ENCODE measurements at places on chromosomes 4 and X.

- DNase-seq, result no peak
These were observed 46.3 kb upstream of the ARHGEF6 start for GRCh38 chrX:136827026-136827425.

GRCh38 chr4:128703948-128704347 is 105.6 kb upstream of the JADE1 start:
- DNase-seq, result no peak

DNA sequence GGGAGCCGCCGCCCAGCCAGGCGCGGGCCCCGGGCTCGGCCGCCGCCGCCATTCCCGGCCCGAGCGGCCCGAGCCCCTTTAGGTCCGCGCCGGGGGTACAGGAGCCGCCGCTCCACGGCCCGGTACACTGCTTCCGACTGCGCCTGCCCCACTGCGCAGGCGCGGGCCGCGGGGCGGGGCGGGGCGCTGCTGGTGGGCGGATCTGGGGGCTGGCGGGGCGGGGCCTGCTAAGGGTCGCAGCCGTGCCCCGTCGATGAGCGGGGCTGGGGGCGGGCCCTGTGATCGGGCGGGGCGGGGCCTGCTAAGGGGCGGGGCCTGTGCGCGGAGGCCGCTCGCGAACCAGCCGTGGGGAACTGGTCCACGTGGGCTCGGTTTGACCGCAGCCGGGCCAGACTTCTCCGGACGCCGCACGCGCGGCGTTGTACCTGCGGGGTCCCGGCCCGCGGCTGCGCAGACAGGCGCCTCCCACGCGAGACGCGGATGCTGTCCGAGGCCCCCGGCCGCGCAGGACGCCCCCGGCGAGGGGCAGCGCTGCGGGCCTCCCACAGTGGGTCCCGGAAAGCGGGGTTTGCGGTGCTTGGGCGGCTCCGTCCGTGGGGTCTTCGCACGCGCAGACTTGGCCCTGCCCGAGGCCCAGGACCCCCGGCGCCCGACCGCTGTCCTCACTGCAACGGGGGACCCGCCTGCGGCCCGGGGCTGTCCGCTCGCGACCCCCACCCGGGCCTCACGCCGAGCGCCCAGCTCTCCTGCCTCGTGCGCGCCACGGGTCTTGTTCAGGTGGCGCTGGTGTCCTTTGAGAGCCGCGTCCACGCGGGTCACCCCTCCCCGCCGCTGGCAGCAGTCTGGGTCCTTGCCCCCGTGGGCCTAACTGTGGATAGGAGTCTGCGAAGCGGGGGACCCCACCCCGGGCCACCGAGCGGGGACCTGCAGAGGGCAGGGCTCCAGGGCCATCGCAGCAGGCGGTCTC is at the start of gene DGKQ:
DGKQ (minus strand) TSS at position 139 of the 967 bp plus-strand sequence; CDS start at position 52, 87 bp downstream.
- DNase-seq, result no peak

- no peak for DNase-seq
These were observed 3.9 kb upstream of the HPGDS start for GRCh38 chr4:94346541-94346940.

GRCh38 chrX:149567621-149568417 is 18.1 kb upstream of the HSFX3 start:
- DNase-seq, result no peak

DNA sequence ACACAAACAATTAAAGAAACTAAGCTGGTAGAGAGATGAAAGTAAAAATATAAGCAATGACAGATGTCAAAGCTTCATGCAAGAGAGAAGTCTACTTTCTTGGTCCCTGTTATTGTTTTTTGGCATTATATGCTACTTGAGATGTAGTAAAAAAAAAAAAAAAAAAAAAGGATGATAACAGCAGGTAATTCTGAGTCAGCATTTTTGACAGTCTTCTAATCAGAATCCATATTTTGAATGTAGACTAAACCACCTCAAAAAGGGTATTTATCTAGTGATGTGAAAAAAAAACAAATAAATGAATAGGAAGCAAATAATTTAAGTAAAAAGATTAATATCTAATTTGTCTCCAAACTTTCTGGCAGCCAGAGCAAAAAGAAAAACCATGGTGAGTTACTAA is 422.2 kb upstream of the CPEB2 start:
- no peak for DNase-seq

GRCh38 chr4:81237791-81238190 is 22.8 kb upstream of the PRKG2 start:
- no peak for DNase-seq

- no peak for DNase-seq
These were observed 2.0 kb downstream of the NYX start for GRCh38 chrX:41449131-41449530.

GRCh38 chr4:37995299-37995821 is 35.2 kb downstream of the PTTG2 start:
- DNase-seq, result no peak

- DNase-seq, result no peak
These were observed 768 bp upstream of the CDKL5 start for GRCh38 chrX:18424482-18425198.

DNA sequence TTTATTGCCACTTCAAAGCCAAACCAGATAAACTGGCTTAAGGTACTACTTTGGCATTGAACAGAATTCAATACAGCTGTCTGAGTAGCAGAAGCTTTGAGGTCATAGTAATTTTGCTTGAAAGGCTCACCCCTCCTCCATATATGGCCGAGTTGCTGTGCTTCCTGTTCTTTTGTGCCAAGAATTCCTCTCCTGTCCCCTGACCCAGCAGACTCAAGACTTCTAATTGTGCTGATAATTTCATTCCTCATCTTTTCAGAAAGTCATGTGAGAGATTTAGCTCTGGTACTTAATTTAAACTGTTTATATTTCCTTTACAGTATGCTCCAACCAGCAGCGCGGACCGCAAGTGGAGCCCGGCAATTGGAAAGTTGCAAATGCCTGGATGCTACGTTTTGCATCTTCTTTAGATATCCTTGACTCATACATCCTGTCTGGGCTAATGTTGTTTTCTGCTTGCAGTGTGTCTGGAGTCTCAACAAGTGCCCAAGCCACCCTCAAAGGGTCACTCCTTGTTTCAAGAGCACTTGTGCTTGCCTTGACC is 373.4 kb downstream of the PDGFC start:
- no peak for DNase-seq

GRCh38 chr4:181508601-181509000 is 734.6 kb upstream of the TENM3 start:
- DNase-seq, result no peak

DNA sequence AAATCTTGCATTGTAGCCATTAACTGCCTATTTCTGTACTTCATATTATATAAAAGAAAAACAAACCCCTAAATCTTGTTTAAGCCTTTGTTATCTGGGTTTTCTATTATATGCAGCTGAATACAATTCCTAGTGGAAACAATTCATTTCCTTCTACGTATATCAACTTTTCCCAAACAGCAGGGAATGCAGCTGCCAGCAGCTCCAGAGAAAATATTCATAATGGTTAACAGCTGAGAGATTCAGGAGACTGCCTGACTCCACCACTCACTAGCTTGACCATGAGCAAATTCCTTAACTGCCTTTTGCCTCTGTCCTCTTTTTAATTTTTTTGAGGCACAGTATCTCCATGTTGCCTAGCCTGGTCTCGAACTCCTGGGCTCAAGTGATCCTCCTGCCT is 146.2 kb downstream of the SPATA18 start:
- no peak for DNase-seq

- DNase-seq, result no peak
These were observed 15.6 kb downstream of the LAMTOR3 start for GRCh38 chr4:99878604-99879003.

DNA sequence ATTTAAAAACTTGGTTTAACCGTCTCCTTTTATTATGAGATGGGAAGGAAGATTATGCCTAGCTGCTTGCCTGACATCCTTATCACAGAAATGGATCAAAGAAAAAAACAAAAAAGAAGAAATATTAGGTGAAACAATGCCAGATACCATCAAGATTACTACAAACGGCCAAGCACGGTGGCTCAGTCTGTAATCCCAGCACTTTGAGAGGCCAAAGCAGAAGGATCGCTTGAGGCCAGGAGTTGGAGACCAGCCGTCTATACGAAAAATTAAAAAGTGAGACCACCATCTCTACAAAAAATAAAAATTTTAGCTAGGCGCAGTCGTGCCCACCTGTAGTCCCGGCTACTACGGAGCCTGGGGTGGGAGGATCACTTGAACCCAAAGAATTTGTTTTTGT is 2.3 kb downstream of the FRYL start:
- DNase-seq, result no peak

- no peak for DNase-seq
These were observed 43.3 kb upstream of the STX18 start for GRCh38 chr4:4585012-4585670.

DNA sequence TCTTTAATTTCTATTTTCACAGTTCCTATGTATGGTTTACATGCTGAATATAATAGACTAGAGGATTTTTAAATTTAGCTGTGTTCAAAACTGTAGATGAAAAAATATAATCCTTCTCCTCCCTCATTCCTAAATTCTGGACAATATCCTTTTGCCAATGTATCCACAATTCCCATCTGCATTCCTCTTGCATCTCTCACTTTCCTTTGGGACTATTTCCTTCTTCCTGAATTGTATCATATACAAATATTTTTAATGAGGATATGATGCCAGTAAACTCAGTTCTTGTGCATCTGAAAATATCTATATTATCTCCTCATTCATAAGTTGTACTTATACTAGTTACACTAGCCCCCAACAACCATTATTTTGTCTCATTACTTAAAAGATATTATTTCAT is 46.7 kb downstream of the DDX60L start:
- DNase-seq, result no peak

- DNase-seq, result no peak
These were observed 423 bp downstream of the RPL39 start for GRCh38 chrX:119790977-119791436.

All from iPS DF 6.9 (cell line).